ENCODE measurements at places on chromosomes 6 and 20. TPM values are rescaled to one million over a fixed set of nuclear protein-coding genes. Genes with fewer than 3 reads are reported as not detected.

Gene ARFGAP1
- total RNA-seq, result 47.0 TPM

DNA sequence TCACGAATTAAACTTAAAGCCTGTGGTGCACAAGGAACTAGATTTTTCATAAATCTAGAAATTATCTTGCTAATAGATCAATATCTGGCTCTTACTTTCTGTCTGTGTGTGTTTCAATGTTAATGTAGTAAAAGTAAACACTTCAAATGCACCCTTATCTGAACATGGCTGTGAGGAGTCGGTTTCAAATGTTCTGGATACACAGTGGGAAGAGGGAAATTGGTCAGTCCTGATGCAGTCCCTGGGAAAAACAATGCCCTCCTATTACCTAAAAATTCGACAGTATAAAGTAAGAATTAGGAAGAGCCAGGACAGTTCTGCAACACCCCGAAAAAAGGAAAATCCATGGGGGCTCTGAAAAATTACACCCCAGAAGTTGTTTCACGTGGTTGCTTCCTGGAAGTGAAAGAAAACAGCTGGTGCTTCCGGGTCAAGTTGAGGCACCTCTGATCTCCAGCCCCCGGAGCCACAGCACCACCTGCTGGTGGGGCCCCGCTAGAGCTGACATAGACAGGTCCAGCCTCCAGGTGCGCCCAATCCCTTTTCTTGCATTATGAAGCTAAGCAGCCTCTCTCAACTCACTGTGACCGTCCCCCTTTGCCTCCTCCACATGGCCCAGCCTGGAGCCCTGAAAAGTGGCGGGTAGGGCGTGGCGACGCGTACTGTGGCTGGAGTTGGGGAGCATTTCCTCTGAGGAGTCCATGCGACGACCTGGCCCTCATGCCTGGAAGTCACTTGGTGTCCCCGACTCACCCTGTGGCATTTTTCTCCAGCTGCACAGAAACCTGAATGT, 8.3 kb downstream of the SEMG2 start:
- H3K4me3 ChIP-seq, result no peak overlapping the region
- no peak overlapping the region for H3K27ac ChIP-seq
- no peaks in the 10 kb centered on the region for H3K4me1 ChIP-seq

DNA sequence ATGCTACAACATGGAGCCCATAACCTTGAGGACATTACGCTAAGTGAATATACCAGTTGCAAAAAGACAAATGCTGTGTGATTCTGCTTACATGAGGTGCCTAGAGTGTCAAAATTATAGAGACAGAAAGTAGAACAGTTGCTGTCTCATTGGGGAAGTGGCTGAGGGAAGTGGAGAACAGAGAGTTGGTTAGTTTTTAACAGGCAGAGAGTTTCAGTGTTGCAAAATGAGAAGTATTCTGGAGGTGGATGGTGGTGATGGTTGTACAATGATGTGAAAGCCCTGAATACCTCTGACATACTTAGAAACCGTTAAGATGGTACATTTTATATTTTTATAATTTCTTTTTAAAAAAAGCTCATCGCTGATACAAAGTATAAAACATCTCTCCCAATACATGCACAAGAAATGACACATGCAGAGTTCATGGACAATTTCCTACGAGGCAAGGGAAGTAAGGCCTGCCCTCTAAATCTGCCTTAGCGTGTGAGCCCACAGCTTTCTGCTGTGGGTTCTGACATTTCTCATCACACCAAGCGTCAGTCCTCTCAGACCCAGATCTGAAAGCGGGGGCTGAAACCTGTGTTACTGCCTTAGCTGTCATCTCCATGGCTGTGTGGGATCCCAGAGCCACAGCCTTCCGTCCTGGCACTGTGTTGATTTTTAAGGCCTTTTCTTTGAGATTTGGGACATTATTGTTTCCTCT, 126.0 kb downstream of the RNASET2 start:
- H3K27ac ChIP-seq, result no peak overlapping the region
- no peaks in the 10 kb centered on the region for H3K4me1 ChIP-seq
- no peaks in the 10 kb centered on the region for H3K36me3 ChIP-seq

DNA sequence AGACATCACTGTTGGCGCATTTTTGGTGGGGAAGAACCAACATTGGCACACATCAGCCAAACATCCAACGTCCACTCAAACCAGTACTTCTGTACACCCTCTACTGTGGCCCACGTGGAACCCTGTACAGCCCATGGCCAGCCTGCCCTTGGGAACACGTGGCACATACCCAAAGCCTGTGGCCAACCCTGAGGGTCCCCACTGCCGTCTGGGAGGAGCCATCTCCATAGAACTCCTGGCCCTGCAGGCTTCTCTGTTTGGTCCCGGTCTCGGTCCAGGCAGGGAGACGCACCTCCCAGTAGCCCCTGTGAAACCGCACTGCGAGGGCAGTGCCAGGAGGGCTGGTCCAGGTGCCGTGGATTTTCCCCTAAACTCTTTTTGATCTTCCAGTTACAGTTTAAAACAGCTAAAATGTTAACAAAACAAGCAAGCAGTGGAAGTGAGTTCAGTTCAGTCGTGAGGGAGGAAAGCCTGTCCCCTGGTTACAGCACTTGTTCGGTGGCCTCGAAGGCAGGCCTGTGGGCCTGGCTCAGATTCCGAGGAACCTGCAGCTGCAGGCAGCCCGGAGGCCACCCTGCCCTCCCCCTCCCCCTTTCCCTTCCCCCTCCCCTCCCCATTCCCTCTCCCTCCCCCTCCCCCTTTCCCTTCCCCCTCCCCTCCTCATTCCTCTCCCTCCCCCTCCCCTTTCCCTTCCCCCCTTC, 233.7 kb downstream of the DLL1 start:
- no peaks in the 10 kb centered on the region for H3K27me3 ChIP-seq
- H3K4me3 ChIP-seq, result no peak overlapping the region
- H3K27ac ChIP-seq, result no peak overlapping the region
- H3K4me1 ChIP-seq, result no peaks in the 10 kb centered on the region
- DNase-seq, result no peak

DNA sequence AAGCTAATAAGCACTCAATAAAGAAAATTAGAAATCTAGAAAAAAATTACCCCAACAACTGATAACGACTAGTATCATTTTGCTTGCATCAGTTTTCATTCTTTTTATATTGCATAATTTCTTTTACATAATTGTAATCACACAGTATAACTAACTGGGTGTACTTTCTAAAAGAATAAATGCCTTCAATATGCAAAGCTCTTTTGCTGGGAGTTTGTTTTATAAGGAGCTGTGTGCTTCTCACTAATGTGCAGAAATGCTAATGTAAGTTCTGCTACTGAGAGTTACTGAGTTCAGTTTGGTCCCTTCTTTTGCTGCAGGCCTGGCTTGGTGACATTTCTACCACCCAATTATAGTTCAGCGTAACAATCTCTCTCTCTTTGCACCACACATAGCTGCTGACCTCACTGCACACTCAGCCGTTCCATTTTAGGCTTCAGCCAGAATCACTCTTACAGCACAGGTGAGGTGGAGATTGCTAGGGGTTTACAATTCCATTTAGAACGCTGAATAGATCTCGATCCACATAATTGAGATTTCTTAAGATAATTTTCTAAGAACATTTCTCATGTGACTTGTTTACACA, 20.9 kb upstream of the KLHL31 start:
- no peaks in the 10 kb centered on the region for H3K36me3 ChIP-seq
- no peaks in the 10 kb centered on the region for H3K27me3 ChIP-seq
- H3K4me3 ChIP-seq, result no peak overlapping the region
- H3K27ac ChIP-seq, result no peak overlapping the region

- no peak for DNase-seq
- peak overlapping the region; percentile 6 for H3K27ac ChIP-seq
- H3K4me1 ChIP-seq, result peaks cover 11% of the 10 kb centered on the region
- H3K36me3 ChIP-seq, result no peaks in the 10 kb centered on the region
- no peak overlapping the region for H3K4me3 ChIP-seq
These were observed 77.4 kb downstream of the SYNJ2 start for GRCh38 chr6:158059108-158059507.

- H3K27ac ChIP-seq, result peak overlapping the region; percentile 97
- no peaks in the 10 kb centered on the region for H3K27me3 ChIP-seq
- peaks cover 3% of the 10 kb centered on the region for H3K36me3 ChIP-seq
- H3K4me1 ChIP-seq, result peaks cover 5% of the 10 kb centered on the region
These were observed 999 bp upstream of the PIM1 start for GRCh38 chr6:37168811-37169495.
